ENCODE measurements at places on chromosomes 16 and 17. TPM values are rescaled to one million over a fixed set of nuclear protein-coding genes. Genes with fewer than 3 reads are reported as not detected.

- H3K4me1 ChIP-seq, result peaks cover 62% of the 10 kb centered on the region
- no peak overlapping the region for H3K4me3 ChIP-seq
- DNase-seq, result no peak
- no peaks in the 10 kb centered on the region for H3K27me3 ChIP-seq
These were observed 69.4 kb downstream of the MRC2 start for GRCh38 chr17:62696726-62697490.

DNA sequence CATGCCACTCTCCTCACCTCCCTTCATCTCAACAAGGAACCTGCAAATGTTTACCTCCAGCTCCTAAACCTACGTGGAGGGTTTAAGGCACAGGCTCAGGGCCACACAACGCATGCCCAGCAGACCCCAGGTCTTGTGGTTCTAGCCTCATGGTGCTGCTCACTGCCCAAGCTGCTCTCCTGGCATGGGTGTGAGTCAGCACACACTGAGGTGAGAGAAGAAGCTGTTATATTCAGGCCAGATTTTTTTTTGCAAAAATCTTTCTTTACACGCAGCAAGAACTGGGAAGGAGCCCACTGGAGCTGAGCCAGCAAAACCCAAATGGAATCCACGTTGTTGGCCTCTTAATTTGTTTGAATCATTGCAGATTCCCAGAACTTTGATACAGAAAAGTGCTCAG lies 5.5 kb upstream of the C16orf96 start:
- H3K27me3 ChIP-seq, result no peaks in the 10 kb centered on the region
- DNase-seq, result peak; percentile 35
- H3K27ac ChIP-seq, result no peak overlapping the region
- peaks cover under 1% of the 10 kb centered on the region for H3K4me1 ChIP-seq
- H3K4me3 ChIP-seq, result no peak overlapping the region

GRCh38 chr17:43671031-43671692 lies 9.4 kb upstream of the MEOX1 start:
- H3K4me3 ChIP-seq, result no peak overlapping the region
- no peaks in the 10 kb centered on the region for H3K4me1 ChIP-seq
- no peaks in the 10 kb centered on the region for H3K27me3 ChIP-seq

GRCh38 chr16:50531901-50532300 lies 16.3 kb upstream of the NKD1 start:
- no peaks in the 10 kb centered on the region for H3K36me3 ChIP-seq
- no peaks in the 10 kb centered on the region for H3K27me3 ChIP-seq
- H3K4me3 ChIP-seq, result no peak overlapping the region
- H3K4me1 ChIP-seq, result no peaks in the 10 kb centered on the region

DNA sequence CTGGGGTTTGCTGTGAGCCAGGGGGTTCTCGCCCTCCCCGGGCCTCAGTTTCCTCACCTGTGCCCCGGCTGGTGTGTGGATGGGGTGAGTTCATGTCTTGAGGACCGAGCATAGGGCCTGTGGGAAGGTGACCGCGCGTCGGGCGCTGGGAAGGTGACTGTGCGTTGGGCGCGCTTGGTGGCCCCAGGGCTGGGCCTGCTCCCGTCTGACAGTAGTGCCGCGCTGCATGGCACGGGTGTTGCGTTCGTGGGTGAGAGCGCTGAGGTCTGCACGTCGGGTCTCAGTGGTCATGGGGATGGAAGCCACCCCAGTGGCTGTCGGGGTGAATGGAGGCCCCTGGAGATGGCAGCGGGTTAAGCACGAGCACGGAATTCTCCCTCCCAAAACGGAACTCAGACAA lies 9.2 kb downstream of the ASPSCR1 start:
- no peak overlapping the region for H3K27ac ChIP-seq
- no peak for DNase-seq
- H3K4me1 ChIP-seq, result no peaks in the 10 kb centered on the region
- H3K4me3 ChIP-seq, result no peak overlapping the region

DNA sequence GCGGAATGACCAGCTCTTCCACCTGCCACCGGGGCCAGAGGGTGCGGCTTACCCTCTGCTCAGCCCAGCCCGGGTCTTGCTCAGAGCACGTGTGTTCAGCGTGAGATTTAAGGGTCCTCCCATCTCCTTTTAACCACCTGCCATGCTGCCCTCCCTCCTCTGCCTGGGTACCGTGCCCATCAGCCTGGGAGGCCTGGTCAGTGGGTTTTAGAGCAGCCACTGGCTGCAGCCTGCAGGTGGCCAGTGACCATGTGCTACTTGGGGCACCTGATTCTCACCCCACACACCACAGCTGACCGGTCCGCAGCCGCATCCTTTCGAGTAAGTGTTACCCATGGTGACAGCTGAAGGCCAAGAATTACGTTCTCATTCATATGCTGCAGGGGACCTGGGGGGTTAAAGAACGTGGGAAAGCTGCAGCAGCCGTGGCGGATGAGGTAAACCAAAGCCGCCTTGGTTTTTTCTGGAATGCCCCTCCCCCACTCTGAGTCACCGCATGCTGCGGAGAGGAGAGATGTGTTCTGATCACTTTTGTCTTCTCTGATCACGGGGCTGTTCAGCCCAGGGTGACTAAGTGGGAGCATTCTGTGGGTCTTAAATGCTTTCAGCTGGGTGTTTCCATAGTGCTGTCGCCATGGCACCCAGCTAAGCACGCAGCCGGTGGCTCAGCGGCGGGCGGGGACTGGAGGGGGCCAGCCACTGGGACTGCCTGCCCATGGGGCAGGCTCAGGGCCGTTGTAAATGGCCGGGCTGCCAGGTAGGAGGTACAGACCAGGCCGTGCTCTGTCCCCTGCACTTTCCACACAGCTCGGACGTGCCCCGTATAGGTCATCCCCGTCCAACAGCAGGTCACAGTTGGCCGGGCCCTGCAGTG lies 59.8 kb downstream of the BAIAP2 start:
- DNase-seq, result peak; percentile 58
- no peaks in the 10 kb centered on the region for H3K27me3 ChIP-seq
- no peak overlapping the region for H3K4me3 ChIP-seq
- no peaks in the 10 kb centered on the region for H3K36me3 ChIP-seq

- peaks cover 25% of the 10 kb centered on the region for H3K4me1 ChIP-seq
- H3K27me3 ChIP-seq, result no peaks in the 10 kb centered on the region
- peak overlapping the region; percentile 91 for H3K4me3 ChIP-seq
- peak; percentile 69 for DNase-seq
- peak overlapping the region; percentile 57 for H3K27ac ChIP-seq
These were observed 849 bp downstream of the CAPN15 start for GRCh38 chr16:528111-529011.

DNA sequence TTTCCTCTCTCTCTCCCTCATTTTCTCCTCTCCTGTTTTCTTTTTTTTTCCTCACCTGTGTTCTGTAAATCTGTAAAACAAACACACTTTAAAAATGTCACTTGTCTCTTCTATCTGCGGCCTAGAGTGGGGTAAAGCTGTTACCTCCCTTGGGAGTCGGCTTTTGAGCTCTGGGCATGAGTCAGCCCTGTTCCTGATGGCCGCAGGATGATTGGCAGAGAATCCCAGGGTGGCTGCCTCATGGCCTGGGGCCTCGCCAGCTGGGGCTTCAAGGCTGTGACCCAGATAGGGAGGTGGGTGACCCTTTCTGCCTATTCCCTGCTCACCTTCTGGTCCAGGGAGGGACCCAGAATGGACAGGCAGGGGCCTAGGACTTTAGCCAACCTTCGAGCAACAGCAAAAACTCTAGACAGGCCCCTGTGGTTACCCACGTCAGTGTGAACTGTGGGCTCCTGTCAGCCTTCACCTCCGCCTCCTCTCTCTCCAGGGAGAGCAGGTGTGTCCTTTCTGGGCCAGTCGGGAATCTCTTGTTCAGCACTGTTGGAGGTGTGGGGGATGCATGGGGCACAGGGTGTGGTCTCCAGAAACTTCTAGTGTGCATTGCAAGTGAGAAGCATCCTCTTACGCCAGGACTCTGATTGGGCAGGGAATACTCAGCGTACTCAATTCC lies 87.4 kb downstream of the RAP1GAP2 start:
- no peak overlapping the region for H3K4me3 ChIP-seq
- H3K27ac ChIP-seq, result no peak overlapping the region
- H3K4me1 ChIP-seq, result peaks cover 3% of the 10 kb centered on the region
- H3K36me3 ChIP-seq, result no peaks in the 10 kb centered on the region

DNA sequence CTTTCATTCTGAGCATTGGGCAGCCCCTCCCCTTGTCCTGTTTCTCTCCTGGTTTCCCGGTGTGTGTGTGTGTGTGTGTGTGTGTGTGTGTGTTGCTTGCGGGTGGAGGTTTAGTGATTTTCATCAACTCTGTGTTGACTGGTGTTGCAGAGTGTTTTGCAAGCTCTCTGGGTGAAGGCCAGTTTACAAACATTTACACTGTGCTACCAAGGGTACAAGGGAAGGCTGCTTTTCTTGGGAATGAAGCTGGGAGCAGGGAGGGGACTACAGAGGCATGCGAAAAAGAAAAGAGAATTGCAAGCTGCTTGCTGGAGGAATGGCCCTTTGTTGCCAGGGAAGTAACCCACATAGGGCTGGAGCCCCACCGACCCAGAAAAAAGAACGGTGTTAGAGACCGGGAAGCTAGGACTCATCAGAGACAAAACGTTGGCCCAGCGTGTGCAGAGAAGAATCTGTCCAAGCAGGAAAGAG lies 29.6 kb downstream of the HS3ST3B1 start:
- H3K4me1 ChIP-seq, result no peaks in the 10 kb centered on the region
- DNase-seq, result no peak
- no peaks in the 10 kb centered on the region for H3K36me3 ChIP-seq
- H3K27me3 ChIP-seq, result no peaks in the 10 kb centered on the region
- no peak overlapping the region for H3K4me3 ChIP-seq

GRCh38 chr16:75011634-75012307 lies 12.9 kb downstream of the ZNRF1 start:
- H3K27me3 ChIP-seq, result no peaks in the 10 kb centered on the region
- H3K27ac ChIP-seq, result no peak overlapping the region
- H3K4me1 ChIP-seq, result no peaks in the 10 kb centered on the region
- H3K4me3 ChIP-seq, result no peak overlapping the region

DNA sequence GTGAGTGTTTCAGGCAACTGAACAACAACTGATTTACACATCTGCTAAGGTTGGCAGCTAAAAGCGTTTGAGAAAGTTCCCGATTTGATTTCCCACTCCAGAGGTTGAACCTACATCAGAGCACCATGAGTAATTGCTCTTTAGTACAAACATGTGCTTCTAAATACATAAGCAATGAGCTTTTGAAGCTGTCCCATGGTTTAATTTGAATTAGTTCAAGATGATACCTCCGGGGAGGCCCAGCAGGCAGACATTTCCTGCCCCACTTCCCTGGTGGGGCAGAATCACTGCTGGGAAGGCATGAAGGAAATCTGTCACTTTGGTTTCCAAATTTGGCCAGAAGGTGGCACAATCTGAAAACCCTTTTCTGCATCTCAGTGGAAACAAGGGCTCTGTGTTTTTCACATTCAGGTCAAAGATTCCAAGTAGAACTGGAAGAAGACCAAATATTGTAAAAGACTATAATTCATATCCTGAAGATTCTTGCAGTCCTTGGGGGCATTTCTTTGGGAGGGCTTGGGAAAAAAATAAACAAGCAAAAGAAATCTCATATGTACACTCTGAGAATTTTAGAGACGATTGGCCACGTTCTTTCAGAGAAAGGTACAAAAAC lies 176.2 kb upstream of the FAM20A start:
- no peaks in the 10 kb centered on the region for H3K4me1 ChIP-seq
- no peak overlapping the region for H3K4me3 ChIP-seq
- DNase-seq, result peak; percentile 72
- H3K36me3 ChIP-seq, result no peaks in the 10 kb centered on the region

- no peak overlapping the region for H3K4me3 ChIP-seq
- no peak for DNase-seq
- H3K27ac ChIP-seq, result no peak overlapping the region
- no peaks in the 10 kb centered on the region for H3K27me3 ChIP-seq
- H3K36me3 ChIP-seq, result no peaks in the 10 kb centered on the region
These were observed 194.7 kb downstream of the SPECC1 start for GRCh38 chr17:20203761-20204263.

DNA sequence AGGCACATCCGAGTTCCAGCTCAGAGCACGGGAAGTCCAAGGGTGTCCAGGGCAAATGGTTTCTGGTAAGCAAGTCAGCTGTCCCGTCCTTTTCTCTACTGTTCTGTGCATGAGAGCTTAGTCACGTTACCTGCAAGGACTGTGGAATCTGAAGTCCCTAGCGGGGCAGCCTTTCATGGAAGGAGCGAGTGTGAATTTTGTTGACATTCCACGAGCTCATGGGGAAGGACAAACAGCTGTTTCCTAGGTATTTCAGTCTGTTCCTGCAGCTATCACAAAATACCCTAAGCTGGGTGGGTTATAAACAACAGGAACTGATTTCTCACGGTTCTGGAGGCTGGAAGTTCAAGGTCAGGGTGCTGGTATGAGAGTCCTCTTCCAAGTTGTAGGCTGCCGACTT lies 109.2 kb downstream of the SDR42E1 start:
- no peak overlapping the region for H3K4me3 ChIP-seq
- H3K27ac ChIP-seq, result no peak overlapping the region
- H3K36me3 ChIP-seq, result peaks cover 84% of the 10 kb centered on the region

DNA sequence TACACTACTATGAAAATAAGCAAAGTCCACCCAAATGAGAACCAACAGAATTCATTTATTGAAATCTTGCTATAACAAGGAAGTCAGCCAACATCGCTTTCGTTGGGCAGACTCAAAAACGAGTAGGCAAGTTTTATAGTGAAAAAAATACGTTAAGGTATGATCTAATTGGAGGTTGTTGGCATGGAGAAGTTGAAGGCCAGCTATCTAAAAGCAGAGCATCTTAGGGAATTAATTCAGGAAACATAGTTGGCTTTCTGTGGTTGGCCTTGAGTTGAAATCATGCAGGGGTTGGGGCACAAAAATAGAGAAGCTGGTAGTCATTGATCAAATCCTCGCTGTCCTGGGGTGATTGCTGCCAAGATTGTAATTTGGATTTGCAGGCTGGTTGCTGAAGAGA lies 118.3 kb downstream of the PPM1E start:
- H3K27ac ChIP-seq, result no peak overlapping the region
- H3K4me3 ChIP-seq, result no peak overlapping the region
- no peaks in the 10 kb centered on the region for H3K27me3 ChIP-seq
- H3K36me3 ChIP-seq, result no peaks in the 10 kb centered on the region

DNA sequence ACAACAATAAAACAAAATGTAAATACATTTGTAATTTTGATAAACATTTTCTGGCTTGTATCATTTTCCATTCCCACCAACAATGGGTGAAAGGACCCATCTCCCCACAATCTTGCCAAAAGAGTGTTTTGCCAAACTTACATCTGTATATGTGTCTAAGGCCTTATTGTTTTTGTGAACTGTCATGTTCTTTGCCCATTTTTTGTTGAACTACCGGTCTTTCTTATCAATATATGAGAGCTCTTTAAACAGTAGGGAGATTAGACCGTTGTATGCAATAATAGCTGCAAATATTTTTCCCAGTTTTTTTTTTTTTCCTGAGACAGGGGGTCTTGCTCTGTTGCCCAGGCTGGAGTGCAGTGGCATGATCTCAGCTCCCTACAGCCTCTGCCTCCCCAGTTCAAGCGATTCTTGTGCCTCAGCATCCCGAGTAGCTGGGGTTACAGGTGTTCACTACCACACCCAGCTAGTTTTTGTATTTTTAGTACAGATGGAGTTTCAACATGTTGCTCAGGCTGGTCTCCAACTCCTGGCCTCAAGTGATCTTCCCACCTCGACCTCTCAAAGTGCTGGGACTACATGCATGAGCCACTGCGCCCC lies 9.6 kb upstream of the STX4 start:
- no peaks in the 10 kb centered on the region for H3K4me1 ChIP-seq
- no peaks in the 10 kb centered on the region for H3K27me3 ChIP-seq
- no peak for DNase-seq
- no peaks in the 10 kb centered on the region for H3K36me3 ChIP-seq

Gene HNF1B
- not detected for total RNA-seq

Gene PAQR4
- 44.0 TPM for total RNA-seq

Gene SMTNL2
- not detected for total RNA-seq

Gene EPX
- not detected for total RNA-seq

Gene WNT9B
- not detected for total RNA-seq

Gene HOXB9
- total RNA-seq, result 0.82 TPM

Gene TBX6
- total RNA-seq, result 1.8 TPM

Gene DRC3
- not detected for total RNA-seq
